Left ventricle myocardium inferior (tissue), 1 donor: ENCODE measurements at places on chromosomes 2 and 18. TPM values are rescaled to one million over a fixed set of nuclear protein-coding genes. Genes with fewer than 3 reads are reported as not detected.

Gene ELOA2
- total RNA-seq: not detected

GRCh38 chr2:217695033-217695520, 307.7 kb downstream of the TNS1 start:
- H3K4me1 ChIP-seq: no peaks in the 10 kb centered on the region
- no peaks in the 10 kb centered on the region for H3K36me3 ChIP-seq
- H3K4me3 ChIP-seq: no peak overlapping the region

GRCh38 chr18:79611040-79611681, 68.4 kb upstream of the CTDP1 start:
- peaks cover 16% of the 10 kb centered on the region for H3K4me1 ChIP-seq
- H3K27ac ChIP-seq: peak overlapping the region; percentile 34
- H3K4me3 ChIP-seq: no peak overlapping the region
- H3K27me3 ChIP-seq: peaks cover 55% of the 10 kb centered on the region

DNA sequence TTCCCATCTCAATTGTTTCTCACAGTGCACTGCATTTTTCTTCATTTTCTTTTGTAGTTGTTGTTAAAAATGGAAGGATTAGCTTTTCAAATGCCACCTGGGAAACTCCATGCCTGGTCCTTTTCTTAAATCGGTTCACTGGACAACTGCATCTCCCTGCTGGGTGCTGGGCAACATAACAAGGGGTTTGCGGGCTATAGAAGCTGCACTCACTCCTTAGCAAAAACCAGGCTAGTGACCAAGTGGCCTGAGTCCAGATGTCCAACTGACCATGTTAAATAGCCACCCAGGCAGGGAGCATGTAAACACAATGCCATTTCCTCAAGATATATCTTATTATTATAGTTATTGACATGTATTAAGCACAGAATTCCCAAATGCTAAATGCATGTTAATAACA, 264.9 kb downstream of the ICOS start:
- no peaks in the 10 kb centered on the region for H3K4me1 ChIP-seq
- no peaks in the 10 kb centered on the region for H3K36me3 ChIP-seq
- H3K27ac ChIP-seq: no peak overlapping the region
- no peak overlapping the region for H3K4me3 ChIP-seq
- H3K27me3 ChIP-seq: peaks cover 21% of the 10 kb centered on the region

- peaks cover 16% of the 10 kb centered on the region for H3K36me3 ChIP-seq
- H3K4me3 ChIP-seq: no peak overlapping the region
- H3K27me3 ChIP-seq: no peaks in the 10 kb centered on the region
- peaks cover 47% of the 10 kb centered on the region for H3K4me1 ChIP-seq
Observed at GRCh38 chr2:36464006-36464721, 108.6 kb downstream of the CRIM1 start.

DNA sequence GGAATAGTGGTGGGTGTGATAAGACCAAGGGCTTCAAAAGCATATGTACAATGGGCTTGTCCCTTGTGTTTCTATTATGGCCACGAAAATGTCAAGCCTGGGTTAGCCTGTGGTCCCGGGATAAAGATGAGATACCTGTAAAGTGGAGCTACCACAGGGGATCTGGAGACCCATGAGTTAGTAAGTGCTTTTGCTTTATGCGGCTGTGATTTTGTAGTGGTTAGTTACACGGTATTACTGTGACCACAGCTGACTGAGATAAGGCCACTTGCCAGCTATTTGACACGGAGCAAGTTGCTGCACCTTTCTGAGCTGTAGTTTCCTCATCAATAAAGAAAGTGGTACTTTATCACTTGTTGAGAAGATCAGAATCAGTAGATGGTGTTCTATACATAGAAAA, 99.3 kb downstream of the PRELID3A start:
- H3K4me3 ChIP-seq: no peak overlapping the region
- DNase-seq: no peak
- H3K27ac ChIP-seq: no peak overlapping the region
- H3K36me3 ChIP-seq: peaks cover 40% of the 10 kb centered on the region
- H3K4me1 ChIP-seq: no peaks in the 10 kb centered on the region

DNA sequence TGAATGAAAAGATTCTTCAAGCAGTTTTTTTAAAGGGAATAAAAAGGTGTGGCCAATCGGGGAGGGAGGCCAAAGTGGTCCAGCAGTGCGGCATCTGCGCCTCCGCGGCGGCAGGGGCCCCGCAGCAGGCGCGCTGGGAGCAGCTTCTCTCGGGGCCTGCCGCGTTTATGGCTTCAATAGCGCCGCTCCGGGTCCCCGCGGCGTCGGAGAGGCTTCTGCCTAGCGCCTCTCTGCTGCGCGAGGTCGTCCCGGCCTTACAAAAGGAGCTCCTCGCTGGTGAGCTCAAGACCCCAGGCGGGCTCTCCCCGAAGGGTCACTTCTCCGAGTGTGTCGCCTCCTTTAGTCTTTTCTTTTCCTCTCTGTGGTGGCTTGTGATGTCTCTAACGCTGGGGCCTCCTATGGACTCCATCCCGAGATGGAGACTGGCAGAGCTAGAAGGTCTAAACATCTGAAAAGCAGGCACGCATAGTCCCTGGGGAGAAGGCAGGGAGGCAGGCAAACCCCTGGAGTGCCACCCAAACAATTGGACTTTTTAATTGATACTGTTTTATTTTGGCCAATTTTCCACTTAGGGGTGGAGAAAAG, 67.1 kb downstream of the SUMO1 start:
- H3K27ac ChIP-seq: no peak overlapping the region
- H3K4me1 ChIP-seq: peaks cover 9% of the 10 kb centered on the region
- H3K4me3 ChIP-seq: peak overlapping the region; percentile 49
- H3K36me3 ChIP-seq: no peaks in the 10 kb centered on the region
- no peaks in the 10 kb centered on the region for H3K27me3 ChIP-seq

Gene RTKN
- total RNA-seq: 14.0 TPM

Gene DUSP19
- 11.4 TPM for total RNA-seq

- no peak for DNase-seq
- H3K4me1 ChIP-seq: no peaks in the 10 kb centered on the region
- H3K36me3 ChIP-seq: no peaks in the 10 kb centered on the region
- no peak overlapping the region for H3K4me3 ChIP-seq
- no peaks in the 10 kb centered on the region for H3K27me3 ChIP-seq
Observed at GRCh38 chr2:241110607-241111439, 8.7 kb upstream of the MTERF4 start.

DNA sequence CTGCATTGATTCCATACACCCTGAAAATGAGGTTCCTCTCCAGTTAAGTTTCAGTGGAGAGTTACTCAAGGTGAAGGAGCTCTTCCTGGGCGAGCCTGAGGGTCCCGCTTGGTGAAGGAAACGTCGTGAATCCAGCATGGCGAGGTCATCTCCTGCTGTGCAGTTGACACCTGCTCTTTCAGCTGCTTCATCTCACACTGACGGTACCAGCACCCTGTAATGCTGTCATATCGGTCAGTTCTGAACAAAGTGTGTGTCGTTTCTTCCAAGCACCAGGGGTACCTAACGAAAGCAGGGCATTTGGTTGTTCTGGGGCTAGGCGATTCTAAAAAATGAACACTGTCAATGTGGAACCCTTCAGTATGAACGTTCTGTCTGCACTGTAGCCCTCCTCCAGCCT, 52.6 kb downstream of the ITGB1BP1 start:
- no peak for DNase-seq
- no peaks in the 10 kb centered on the region for H3K27me3 ChIP-seq
- no peak overlapping the region for H3K4me3 ChIP-seq

GRCh38 chr2:156435718-156436496, at the start of gene GPD2:
TSS of gene GPD2 (plus strand) at chr2:156436379. CDS start at chr2:156476106, 39,727 bp downstream.
- peaks cover 37% of the 10 kb centered on the region for H3K4me1 ChIP-seq
- H3K27me3 ChIP-seq: no peaks in the 10 kb centered on the region
- peak within 1 kb of the TSS; percentile 86 for H3K4me3 ChIP-seq
- H3K27ac ChIP-seq: peak within 1 kb of the TSS; percentile 100

DNA sequence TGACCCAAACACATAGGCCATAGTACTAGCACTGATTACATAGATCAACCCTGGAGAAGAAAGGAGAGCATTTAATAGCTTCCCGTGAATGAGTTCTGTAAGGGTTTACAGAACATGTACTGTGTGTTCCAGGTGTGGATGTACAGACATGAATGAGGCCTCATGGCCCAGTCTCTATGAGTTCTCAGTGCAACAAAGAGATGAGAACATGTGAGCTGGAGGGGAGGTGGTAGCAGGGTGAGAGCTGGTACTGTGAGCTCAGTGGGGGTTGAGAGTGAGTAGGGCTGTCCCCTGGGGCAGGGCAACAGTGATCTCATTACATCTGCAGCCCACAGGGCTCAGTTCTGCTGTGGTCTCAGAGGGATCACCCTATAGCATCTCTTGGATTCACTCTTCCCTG, 42.6 kb upstream of the SPRED2 start:
- DNase-seq: no peak
- peaks cover 21% of the 10 kb centered on the region for H3K4me1 ChIP-seq
- no peaks in the 10 kb centered on the region for H3K27me3 ChIP-seq
- no peak overlapping the region for H3K4me3 ChIP-seq
- no peak overlapping the region for H3K27ac ChIP-seq
- no peaks in the 10 kb centered on the region for H3K36me3 ChIP-seq

Gene SOX11
- total RNA-seq: 0.93 TPM

Gene REG3A
- total RNA-seq: not detected

DNA sequence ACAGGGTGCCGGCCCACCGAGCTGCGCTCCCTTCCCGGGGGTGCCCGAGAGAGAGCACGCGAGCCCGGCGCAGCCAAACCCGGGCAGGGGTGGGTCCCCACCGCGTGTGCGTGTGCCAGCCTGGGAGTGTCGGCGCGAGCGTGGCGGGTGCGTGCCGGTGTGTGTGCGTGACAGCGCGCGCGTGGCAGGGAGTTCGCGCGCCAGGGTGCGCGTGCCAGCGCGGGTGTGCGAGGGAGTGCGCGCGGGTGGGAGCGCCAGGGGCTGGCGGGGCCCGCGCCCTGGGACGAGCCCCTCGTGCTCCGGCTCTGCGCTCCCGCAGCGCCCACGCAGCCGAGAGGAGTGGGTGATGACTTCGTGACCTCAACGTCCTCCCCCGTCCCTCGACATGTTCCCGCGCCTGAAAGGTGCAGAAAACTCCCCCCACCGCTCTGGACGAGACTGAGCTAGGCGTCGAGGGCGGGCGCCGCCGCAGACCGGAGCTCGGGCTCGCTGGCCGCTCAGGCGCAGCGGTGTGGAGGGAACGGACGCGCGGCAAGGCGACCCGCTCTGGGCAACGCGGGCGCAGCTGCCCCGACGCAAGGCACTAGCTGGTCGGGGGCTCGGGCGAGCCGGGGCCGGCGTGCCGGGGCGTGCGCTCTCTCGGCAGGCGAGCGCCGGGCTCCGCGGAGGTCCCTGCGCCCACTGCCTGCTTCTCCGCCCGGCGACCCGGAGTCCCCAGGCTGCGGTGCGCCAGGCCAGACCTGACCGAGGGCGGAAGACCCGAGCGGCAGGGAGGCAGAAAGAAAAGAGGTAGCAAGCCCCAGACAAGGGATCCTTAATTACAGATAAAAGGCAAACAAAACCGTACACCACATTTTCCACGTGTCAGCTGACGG, 582.8 kb downstream of the ZEB2 start:
- no peaks in the 10 kb centered on the region for H3K36me3 ChIP-seq
- H3K27me3 ChIP-seq: peaks cover 9% of the 10 kb centered on the region
- peaks cover 25% of the 10 kb centered on the region for H3K4me1 ChIP-seq
- H3K4me3 ChIP-seq: peak overlapping the region; percentile 75

Gene CDK15
- 0.16 TPM for total RNA-seq

Gene AAMP
- 50.5 TPM for total RNA-seq

- H3K36me3 ChIP-seq: no peaks in the 10 kb centered on the region
- no peak overlapping the region for H3K4me3 ChIP-seq
- no peak for DNase-seq
Observed at GRCh38 chr2:1599301-1600085, 144.8 kb downstream of the PXDN start.

- no peaks in the 10 kb centered on the region for H3K36me3 ChIP-seq
- peak overlapping the region; percentile 81 for H3K27ac ChIP-seq
Observed at GRCh38 chr2:6880200-6880733, 2.7 kb downstream of the RSAD2 start.

Gene GALNT13
- 0.19 TPM for total RNA-seq

Gene TBR1
- total RNA-seq: not detected

DNA sequence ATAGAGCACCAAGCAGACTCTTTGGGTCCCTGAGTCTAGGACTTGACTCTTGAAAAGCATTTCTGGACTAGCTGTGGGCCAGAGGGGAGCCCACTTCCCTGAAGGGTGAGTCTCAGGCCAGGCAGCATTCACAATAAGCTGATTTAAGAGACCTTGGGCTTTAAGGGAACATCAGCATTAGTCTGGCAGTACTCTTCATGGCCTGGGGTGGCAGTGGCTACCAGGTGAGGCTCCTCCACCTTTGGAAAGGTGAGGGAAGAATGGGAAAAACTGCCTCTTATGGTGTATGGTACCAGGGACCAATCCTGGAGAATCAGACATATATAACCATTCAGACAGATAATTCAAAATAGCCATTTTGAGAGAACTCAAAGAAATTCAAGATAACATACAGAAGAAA, 599.9 kb upstream of the POU3F3 start:
- no peaks in the 10 kb centered on the region for H3K27me3 ChIP-seq
- no peaks in the 10 kb centered on the region for H3K36me3 ChIP-seq
- H3K27ac ChIP-seq: no peak overlapping the region
- DNase-seq: no peak

DNA sequence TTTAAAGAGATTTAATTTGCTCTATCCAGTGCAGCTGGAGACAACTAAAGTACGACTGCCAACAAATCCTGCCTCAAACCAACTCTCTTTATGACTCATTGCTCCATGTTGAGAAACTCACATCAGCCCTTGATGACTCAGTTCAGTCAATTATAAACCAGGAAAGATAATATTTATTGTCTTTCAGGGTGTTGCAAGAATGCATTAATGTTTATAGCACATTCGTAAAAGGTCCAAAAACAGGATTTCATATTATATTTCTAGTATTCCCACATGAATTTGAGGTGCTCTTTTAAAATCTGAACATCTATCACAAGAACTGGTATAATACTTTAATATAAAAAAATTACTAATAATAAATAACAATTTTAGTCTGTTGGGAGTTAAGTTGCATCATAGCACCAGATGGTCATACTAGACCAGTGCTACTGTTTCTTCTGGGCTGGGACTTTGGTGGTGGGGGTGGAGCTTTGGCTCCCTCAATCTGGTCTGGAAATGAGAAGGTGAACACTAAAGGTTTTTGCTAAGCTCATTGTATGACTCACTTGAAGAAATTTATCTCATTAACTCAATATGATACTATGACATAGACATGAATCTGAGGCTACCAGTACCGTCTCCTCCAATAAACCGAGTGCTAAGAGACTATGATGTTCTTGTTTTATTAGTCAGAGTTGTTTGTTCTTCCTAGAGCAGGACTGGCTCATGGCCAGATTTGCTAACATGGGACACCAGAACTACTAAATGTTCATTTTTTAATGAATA, 26.6 kb upstream of the MAP3K20 start:
- no peaks in the 10 kb centered on the region for H3K27me3 ChIP-seq
- H3K36me3 ChIP-seq: no peaks in the 10 kb centered on the region
- peak overlapping the region; percentile 70 for H3K27ac ChIP-seq
- peak; percentile 73 for DNase-seq

- DNase-seq: no peak
- no peaks in the 10 kb centered on the region for H3K36me3 ChIP-seq
- H3K4me3 ChIP-seq: no peak overlapping the region
- H3K4me1 ChIP-seq: no peaks in the 10 kb centered on the region
Observed at GRCh38 chr18:14945286-14945685, 197.3 kb downstream of the ANKRD30B start.

Gene KLF11
- 20.8 TPM for total RNA-seq

Gene CYRIA
- 4.1 TPM for total RNA-seq

Gene GCA
- 7.4 TPM for total RNA-seq

Gene SERPINB3
- not detected for total RNA-seq

- DNase-seq: no peak
- no peaks in the 10 kb centered on the region for H3K36me3 ChIP-seq
- H3K27me3 ChIP-seq: no peaks in the 10 kb centered on the region
- no peak overlapping the region for H3K27ac ChIP-seq
Observed at GRCh38 chr2:225598426-225598825, 198.9 kb downstream of the NYAP2 start.
